ENCODE measurements at places on chromosomes 2 and 18. TPM values are rescaled to one million over a fixed set of nuclear protein-coding genes. Genes with fewer than 3 reads are reported as not detected.

The POTEJ gene
- not detected for total RNA-seq

The RESP18 gene
- not detected for total RNA-seq

The POTEC gene
- total RNA-seq = not detected

The APCDD1 gene
- 143 TPM for total RNA-seq

The GAL3ST2 gene
- total RNA-seq = 2.2 TPM

The ADAM23 gene
- total RNA-seq = 0.33 TPM

The PRSS56 gene
- not detected for total RNA-seq

The DCDC2C gene
- total RNA-seq = not detected

The DTNA gene
- 16.0 TPM for total RNA-seq

The CRACDL gene
- total RNA-seq = 8.3 TPM
